Globus pallidus (tissue), 1 donor: ENCODE measurements at places on chromosomes 16 and 17.

DNA sequence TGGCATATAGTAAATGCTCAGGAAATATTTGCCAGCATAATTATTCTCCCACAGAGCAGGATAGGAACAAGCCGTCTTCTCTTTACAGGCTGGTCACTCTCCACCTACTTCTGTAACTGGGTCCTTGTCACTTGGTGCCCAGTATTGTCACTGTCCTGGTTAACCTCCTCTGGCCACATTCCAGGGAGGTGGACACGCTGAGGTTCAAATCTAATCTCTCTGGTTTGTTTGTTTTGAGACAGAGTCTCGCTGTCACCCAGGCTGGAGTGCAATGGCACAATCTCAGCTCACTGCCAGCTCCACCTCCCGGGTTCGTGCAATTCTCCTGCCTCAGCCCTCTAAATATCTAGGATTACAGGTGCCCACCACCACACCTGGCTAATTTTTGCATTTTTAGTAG is 15.6 kb downstream of the SBK1 start:
- no peak for DNase-seq

DNA sequence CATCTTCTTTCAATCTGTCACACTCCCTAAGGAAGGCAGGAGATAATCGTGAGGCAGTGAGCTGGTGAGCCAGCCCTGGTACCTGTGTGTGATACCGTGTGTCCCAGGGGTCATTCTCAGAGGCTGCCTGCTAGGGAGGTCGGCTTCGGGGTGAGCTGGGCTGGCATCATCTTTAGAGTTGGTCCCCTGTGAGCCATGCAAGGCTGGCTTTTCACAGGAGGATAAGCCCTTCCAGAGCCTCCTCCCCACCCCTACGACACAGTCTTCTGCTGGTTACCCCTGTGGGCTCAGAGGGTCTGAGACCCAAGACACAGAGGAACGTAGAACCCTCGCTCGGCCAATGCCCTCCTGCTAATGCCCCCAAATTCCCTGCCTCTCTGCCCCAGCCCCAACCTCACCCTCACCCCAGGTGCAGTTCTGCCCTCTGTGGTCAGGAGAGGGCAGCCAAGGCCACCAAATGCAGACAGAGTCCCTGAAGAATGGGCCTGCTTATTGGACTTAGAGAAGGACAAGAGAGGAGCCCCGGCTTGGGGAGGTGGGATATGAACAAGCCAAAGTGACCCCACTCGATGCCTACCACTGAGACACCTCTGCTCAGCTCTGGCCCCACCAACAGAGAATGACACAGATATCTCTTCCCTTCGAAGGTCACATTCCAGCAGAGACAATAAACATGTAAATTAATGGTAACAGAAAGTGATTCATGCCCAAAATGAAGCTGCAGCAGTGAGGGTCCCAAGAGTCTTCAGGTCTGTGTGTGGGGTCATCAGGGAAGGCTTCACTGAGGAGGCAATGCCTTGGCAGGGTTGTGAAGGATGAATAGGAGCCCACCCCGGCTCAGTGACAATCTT is 80.8 kb upstream of the CCL1 start:
- DNase-seq = no peak

- DNase-seq = no peak
Observed at GRCh38 chr16:16908077-16908476, 529.1 kb downstream of the NPIPA7 start.

GRCh38 chr17:82938873-82939620 is 99.2 kb upstream of the ZNF750 start:
- DNase-seq = no peak

- DNase-seq = no peak
Observed at GRCh38 chr16:13393816-13394215, 492.4 kb downstream of the SHISA9 start.
